ENCODE measurements at places on chromosomes 13 and 19.

- DNase-seq, result no peak
These were observed 3.3 kb downstream of the NPHS1 start for GRCh38 chr19:35848919-35849505.

- DNase-seq, result peak; percentile 35
These were observed at the start of gene ICAM4 for GRCh38 chr19:10286803-10287737. ICAM4 (plus strand) TSS chr19:10286955; CDS start chr19:10287013, 58 bp downstream.

DNA sequence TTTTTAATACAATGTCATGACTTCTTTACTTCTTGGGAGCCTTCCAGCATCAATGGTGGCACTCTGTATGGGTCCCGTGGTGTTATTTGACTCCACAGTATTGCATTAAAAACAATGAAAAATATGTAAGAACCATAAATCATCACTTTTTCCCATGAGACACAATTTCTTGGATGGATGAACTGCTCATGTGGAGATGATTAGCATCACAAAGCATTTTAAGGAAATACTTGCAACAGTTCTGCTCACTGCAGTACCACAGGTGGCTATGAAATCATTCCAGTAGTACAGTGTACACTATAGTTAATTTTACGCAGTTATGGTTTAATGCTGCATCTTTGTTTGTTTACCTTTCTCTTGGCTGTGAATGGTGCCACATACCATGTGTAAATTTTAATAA, 37.2 kb upstream of the C1QTNF9B start:
- DNase-seq, result no peak

DNA sequence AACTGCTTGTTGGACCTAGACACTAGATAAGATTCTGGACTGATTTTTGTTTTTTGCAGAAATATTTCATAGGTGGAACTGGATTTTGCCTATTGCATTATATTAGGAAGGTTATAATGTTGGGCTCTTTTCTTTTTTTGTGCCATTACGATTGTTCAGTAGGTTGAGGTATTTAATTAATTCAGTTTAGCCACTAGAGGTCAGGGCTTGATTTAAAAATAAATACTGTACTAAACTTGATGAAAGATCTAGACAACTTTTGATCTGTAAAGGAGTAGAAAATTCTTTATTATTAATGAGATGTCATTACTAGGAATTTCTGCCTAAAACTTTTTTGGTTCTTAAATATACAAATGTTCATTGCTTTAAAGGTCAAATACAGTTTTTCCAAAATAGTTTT, 15.2 kb upstream of the SUPT20H start:
- peak; percentile 62 for DNase-seq

DNA sequence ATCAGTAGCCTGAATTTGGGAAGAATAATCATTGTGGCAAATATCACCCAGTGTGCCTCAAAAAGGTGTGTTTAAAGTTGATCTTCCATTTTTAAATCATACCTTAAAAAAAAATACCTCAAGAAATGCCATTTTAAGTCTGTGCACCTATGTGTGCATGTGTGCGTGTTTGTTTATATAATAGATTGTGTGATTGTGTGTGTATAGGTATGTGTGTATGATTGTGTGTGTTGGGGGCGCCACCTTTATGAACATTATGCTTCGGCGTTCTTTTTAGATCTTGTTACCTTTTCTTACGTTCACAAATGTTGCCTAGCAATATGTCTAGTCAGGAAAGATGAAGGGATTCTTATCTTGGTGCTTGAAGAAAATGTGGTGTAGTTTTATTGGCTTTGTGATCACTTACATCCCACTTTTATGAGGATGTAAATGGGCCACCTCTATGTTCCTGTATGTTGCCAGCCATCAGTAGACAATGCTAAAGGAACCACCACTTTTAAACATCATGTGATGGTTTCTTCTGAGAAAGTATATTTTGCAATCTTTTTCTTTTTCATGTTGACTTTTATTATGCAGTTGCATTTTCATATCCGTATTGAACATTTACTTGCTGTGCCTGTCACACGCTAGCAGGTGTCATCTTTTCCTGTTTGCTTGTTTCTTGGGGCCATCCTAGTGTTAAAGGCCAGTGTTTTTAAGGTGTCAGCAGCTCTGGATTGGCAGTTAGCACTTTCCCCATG, 2.2 kb upstream of the IRS2 start:
- no peak for DNase-seq

DNA sequence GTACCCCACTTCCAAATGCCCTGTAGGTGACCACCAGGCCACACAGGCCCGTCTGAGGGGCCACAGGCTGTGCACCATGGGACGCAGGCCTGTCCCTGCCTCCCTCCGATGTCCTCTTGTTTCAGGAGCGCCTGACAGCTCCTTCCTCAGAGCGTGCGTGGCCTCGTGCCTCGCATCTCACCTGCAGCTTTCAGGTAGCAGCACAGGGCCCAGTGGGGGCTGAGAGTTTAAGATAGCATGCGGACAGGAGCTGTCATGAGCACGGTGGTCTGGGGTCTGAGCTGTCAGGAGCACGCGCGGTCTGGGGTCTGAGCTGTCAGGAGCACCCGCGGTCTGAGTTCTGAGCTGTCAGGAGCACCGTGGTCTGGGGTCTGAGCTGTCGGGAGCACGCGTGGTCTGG, 40.1 kb downstream of the GAS6 start:
- no peak for DNase-seq

- DNase-seq, result no peak
These were observed 10.1 kb downstream of the DNMT1 start for GRCh38 chr19:10184636-10185035.
